ENCODE measurements at places on chromosomes 5 and 9. TPM values are rescaled to one million over a fixed set of nuclear protein-coding genes. Genes with fewer than 3 reads are reported as not detected.
A peak's percentile ranks its signal among the peaks of the same experiment; 100 is the strongest.

DNA sequence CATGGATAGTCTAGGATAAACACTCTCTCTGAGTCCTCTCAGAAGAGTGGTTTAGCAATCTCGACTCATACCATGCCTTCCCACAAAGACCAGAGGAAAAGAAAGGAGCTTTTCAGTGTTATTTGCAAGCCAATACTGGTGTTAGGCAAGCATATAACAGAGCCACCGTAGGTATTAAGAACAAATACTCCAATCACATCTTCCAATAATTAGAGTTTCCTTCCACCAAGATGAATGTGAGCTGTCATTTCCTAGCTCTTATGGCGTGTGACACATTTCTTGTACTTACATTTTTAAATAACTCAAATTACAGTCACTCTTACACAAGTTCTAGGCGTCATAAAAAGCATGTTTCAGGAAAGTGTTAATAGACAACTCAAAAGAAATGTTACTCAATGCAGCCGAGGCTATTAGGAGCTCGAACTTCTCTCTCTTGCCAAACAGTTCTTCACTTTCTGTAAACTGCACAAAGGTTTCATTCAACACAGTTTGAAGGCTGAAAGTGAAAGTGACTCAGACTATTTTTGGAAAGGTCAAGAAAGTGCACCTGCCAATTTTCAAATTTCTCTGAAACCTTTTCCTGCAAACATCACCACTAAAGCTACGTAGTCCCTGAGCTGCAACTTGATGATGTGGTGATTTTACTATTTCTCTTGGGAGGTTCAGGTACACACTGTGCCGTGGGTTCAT lies 153.8 kb downstream of the AUH start:
- no peaks in the 10 kb centered on the region for H3K27me3 ChIP-seq
- H3K27ac ChIP-seq, result peak overlapping the region; percentile 83
- no peaks in the 10 kb centered on the region for H3K36me3 ChIP-seq
- H3K4me1 ChIP-seq, result peaks cover 36% of the 10 kb centered on the region

DNA sequence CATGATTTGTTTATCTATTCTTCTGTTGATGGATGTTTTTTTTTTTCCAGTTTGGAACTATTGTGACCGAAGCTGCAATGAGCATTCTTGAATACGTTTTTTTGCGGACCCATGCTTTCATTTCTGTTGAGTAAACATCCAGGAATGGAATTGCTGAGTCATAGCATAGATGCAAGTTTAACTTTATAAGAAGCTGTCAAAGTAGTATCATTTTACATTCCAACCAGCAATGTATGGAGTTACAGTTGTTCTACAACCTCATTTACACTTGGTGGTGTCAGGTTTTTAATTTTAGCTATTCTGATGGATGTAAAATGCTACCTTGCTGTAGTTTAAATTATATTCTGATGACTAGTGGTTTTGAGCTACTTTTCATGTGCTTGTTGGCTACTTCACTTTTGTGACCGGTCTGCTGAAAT lies 49.0 kb downstream of the NPR3 start:
- no peaks in the 10 kb centered on the region for H3K36me3 ChIP-seq
- H3K4me3 ChIP-seq, result no peak overlapping the region
- peaks cover 2% of the 10 kb centered on the region for H3K27me3 ChIP-seq
- H3K4me1 ChIP-seq, result no peaks in the 10 kb centered on the region
- H3K27ac ChIP-seq, result no peak overlapping the region

DNA sequence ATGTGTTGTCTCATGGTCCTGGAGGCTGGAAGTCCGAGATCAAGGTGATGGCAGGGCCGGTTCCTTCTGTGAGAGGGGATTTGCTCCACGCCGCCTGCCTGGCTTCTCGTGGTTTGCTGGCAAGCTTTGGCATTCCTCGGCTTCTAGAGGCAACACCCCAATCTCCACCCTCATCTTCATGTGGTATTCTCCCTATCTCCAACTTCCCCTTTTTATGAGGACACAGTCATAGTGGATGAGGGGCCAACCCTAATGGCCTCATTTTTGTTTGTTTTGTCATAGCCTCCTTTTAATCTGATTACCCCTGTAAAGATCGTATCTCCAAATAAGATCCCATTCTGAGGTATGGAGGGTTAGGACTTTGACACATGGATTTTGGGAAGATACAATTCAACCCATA lies 41.7 kb upstream of the CLK4 start:
- H3K36me3 ChIP-seq, result no peaks in the 10 kb centered on the region
- peaks cover 4% of the 10 kb centered on the region for H3K4me1 ChIP-seq
- no peak overlapping the region for H3K27ac ChIP-seq
- DNase-seq, result no peak
- peaks cover 5% of the 10 kb centered on the region for H3K27me3 ChIP-seq
- no peak overlapping the region for H3K4me3 ChIP-seq

DNA sequence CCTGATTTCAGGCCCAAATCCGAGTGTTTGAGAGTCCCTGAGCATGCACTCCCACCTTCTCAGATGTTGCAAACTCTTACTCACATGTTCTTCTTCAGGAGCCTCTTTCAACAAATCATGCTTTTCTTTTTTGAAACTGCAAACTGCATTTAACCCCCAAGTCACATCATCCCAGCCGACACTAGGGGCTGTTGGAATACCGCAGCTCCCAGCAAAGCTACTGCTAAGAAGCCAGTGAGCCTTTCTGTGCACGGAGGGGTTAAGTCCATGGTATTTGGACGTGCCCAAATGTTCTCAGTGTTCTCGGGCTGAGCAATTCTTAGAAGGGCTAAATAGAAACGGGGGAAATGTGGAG lies 282.9 kb downstream of the NFIB start:
- no peaks in the 10 kb centered on the region for H3K36me3 ChIP-seq
- H3K4me3 ChIP-seq, result no peak overlapping the region
- DNase-seq, result no peak
- H3K4me1 ChIP-seq, result no peaks in the 10 kb centered on the region
- no peaks in the 10 kb centered on the region for H3K27me3 ChIP-seq
- no peak overlapping the region for H3K27ac ChIP-seq

GRCh38 chr5:177526791-177527190 lies 10.0 kb upstream of the DDX41 start:
- H3K36me3 ChIP-seq, result peaks cover 32% of the 10 kb centered on the region
- H3K4me1 ChIP-seq, result no peaks in the 10 kb centered on the region
- H3K27ac ChIP-seq, result no peak overlapping the region
- no peaks in the 10 kb centered on the region for H3K27me3 ChIP-seq
- no peak overlapping the region for H3K4me3 ChIP-seq
- DNase-seq, result no peak

DNA sequence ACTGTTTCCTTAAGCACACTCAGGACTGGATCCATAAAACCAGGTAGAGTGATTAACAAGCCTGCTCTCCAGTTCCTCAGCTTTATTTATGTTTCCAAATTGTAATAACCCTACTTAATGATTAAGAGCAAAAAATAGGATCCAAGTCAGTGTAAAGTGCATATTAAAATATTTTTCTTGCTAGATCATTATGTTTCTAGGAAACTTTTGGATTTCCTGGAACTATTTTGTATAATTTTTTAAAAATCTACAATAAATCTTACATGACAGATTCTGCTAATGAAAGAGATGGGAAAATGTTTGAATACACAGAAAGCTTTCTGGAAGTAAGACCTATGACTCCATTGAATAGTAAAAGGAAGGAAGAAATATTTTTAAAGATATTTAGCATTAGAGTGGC lies 35.5 kb downstream of the BHMT start:
- H3K27me3 ChIP-seq, result peaks cover 10% of the 10 kb centered on the region
- H3K4me3 ChIP-seq, result no peak overlapping the region
- DNase-seq, result no peak
- no peaks in the 10 kb centered on the region for H3K36me3 ChIP-seq
- H3K27ac ChIP-seq, result no peak overlapping the region
- H3K4me1 ChIP-seq, result no peaks in the 10 kb centered on the region

DNA sequence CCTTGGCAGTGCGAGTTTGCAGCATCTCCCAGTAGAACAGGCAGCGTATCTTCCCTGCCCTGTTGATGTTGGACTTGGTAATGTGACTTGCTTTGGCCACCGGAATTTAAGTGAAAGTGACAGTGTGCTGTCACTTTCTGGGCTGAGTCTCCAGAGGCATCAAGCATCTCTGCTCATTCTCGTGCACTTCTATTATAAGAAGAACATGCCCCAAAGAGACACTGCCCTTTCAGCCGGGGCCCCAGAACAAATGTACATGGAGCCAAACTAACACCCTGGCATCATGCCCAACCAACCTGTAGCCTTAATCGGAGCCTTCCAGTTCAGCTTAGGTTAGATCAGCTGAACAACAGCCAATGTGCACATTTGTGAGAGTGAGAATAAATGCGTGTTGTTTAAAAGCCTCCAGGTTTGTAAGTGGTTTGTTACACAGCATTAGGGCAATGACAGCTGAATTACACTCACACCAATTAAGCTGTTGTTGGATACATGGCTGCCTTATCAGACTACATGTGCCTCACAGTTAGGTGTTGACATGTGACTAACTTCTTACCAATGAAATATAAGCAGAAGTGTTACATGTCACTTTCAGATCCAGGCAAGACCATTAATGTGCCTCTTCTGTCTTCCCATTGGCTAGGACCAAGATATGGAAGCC lies 22.1 kb upstream of the FRMD3 start:
- H3K27me3 ChIP-seq, result peaks cover 5% of the 10 kb centered on the region
- no peaks in the 10 kb centered on the region for H3K4me1 ChIP-seq
- no peak overlapping the region for H3K4me3 ChIP-seq
- H3K36me3 ChIP-seq, result no peaks in the 10 kb centered on the region
- no peak overlapping the region for H3K27ac ChIP-seq

DNA sequence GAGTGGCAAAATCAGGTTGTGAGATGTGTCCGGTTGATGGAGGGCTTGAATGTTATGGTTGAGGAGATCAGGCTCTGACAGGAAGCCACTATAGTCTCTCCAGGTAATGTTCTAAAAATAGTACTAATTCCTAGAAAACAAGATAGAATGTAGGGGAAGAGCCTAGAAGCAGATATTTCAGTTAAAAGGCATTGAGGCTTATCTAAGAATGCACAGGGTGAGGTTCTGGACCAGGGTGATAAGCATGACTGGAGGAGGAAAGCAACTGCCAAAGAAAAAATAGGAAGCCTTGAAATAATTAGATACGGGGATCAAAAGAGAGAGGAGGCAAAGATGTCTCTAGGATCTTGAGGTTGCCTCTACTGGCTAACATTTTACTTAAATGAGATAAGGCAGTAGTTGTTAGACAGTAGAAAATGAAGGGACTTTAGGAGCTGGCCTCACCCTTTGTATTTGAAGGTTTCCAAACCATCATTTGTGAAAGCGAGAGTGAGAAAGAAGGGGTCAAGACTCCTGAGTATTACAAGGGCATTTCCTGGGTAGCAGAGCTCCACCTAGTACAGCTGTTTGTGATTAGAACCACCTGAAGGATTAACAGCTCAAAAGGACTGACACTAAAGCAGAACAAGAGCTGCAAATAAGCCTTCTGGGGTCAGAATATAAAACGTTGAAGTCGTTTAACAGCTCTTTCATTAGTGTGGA lies 15.4 kb upstream of the ARL15 start:
- H3K4me1 ChIP-seq, result no peaks in the 10 kb centered on the region
- H3K27me3 ChIP-seq, result peaks cover 19% of the 10 kb centered on the region
- no peaks in the 10 kb centered on the region for H3K36me3 ChIP-seq
- DNase-seq, result no peak
- no peak overlapping the region for H3K27ac ChIP-seq

- peaks cover 7% of the 10 kb centered on the region for H3K4me1 ChIP-seq
- peak overlapping the region; percentile 77 for H3K4me3 ChIP-seq
- DNase-seq, result peak; percentile 64
Measured at GRCh38 chr9:126499005-126499910, 114.5 kb upstream of the LMX1B start.

DNA sequence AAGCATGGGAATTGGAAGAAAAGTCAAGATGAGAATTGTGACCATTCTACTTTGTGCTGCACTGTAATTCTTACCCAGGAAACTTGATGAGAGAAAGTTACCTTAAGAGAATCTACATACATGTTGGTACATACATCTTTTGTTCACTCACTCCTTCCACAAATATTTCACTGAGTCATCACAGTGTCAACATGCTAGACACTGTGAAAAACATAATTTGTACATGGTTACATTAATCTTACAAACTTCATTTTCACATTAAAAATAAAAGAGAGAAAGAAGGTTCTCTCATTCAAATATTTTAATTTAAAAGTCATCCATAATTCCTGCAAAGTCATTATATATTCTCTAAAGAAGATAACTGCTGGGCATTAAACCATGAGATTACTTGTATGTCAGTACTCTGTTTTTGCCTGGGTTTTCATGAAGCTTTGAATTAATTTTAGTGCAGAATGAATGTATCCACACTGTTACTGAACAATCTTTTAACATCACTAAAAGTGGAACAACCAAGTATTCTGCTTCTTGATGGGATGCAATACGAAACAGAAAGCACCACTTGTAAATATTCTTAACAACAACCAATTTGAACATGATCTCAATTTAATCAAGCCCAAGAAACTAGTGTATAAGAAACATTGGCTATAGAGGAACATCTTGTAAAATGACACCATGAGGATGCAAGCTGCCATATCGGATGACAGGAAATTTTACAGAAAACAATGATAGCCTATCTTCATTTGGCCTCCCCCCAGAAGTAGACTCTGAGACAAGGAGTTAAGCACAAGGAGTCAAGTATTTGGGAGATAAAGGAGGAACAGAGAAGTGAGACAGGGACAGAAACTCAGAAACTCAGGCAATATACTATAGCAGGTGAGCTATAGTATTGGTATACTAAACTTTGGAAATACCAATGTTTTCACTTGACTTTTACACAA lies 28.4 kb downstream of the ERP44 start:
- H3K4me3 ChIP-seq, result no peak overlapping the region
- no peak overlapping the region for H3K27ac ChIP-seq
- H3K36me3 ChIP-seq, result peaks cover 10% of the 10 kb centered on the region
- H3K27me3 ChIP-seq, result no peaks in the 10 kb centered on the region

GRCh38 chr5:116738615-116739261 lies 164.1 kb upstream of the SEMA6A start:
- H3K27ac ChIP-seq, result no peak overlapping the region
- no peaks in the 10 kb centered on the region for H3K36me3 ChIP-seq
- DNase-seq, result no peak
- H3K4me1 ChIP-seq, result no peaks in the 10 kb centered on the region
- no peak overlapping the region for H3K4me3 ChIP-seq

GRCh38 chr5:69468631-69469030 lies 24.0 kb upstream of the OCLN start:
- no peak for DNase-seq
- no peak overlapping the region for H3K27ac ChIP-seq
- peaks cover 3% of the 10 kb centered on the region for H3K4me1 ChIP-seq
- no peak overlapping the region for H3K4me3 ChIP-seq
- no peaks in the 10 kb centered on the region for H3K27me3 ChIP-seq

- DNase-seq, result no peak
- no peak overlapping the region for H3K4me3 ChIP-seq
- H3K4me1 ChIP-seq, result no peaks in the 10 kb centered on the region
- H3K27ac ChIP-seq, result no peak overlapping the region
Measured at GRCh38 chr5:43711496-43711895, 108.5 kb downstream of the NNT start.

The OTP gene
- not detected for total RNA-seq

The HTR4 gene
- total RNA-seq, result not detected

The OTULINL gene
- 0.27 TPM for total RNA-seq

The SPATA24 gene
- 6.4 TPM for total RNA-seq

The SLC34A3 gene
- not detected for total RNA-seq

The TLX3 gene
- not detected for total RNA-seq

The KIF24 gene
- 0.71 TPM for total RNA-seq

The DYNC2I2 gene
- total RNA-seq, result 60.2 TPM
